ENCODE measurements at places on chromosomes 6 and 20.
A peak's percentile ranks its signal among the peaks of the same experiment; 100 is the strongest.

DNA sequence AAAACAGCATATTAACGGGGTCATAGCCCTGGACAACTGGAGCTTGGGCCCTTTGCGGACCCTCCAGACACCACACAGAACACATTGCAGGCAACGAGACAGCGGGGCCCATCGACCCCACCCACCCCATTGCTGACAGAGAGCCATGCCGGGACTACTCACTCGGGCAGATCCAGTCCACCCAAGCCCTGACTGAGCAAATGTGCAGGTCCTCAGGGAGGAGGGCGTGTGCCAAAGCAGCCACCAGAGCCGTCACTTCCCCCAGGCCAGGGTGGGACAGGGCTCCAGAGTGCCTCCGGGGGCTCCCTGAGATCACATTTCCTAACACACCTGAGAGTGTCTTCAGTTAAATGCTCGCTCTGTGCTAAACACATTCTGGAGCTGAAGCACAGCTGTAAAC is 114.9 kb downstream of the CDH4 start:
- no peak for DNase-seq

GRCh38 chr6:39422238-39422637 is 99.7 kb upstream of the KCNK16 start:
- no peak for DNase-seq

DNA sequence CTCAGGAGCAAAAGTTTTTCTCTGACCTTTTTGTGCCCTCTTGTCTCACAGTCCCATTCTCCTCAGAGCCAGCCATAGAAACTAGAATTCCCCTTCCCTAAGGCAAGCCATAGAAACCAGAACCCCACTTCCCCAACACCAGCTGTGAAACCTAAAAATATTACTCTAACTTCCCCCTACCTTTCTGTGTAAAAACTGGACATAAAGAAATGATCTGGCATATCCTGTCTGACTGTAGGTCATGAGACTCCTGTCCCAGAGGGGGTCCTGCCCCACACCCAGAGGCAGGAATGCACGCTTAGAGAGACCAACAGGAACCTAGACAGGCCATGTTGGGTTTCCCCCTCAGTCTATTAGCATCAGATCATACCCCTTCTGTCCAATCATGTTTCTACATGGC is 140.6 kb upstream of the SLC22A16 start:
- DNase-seq: no peak

DNA sequence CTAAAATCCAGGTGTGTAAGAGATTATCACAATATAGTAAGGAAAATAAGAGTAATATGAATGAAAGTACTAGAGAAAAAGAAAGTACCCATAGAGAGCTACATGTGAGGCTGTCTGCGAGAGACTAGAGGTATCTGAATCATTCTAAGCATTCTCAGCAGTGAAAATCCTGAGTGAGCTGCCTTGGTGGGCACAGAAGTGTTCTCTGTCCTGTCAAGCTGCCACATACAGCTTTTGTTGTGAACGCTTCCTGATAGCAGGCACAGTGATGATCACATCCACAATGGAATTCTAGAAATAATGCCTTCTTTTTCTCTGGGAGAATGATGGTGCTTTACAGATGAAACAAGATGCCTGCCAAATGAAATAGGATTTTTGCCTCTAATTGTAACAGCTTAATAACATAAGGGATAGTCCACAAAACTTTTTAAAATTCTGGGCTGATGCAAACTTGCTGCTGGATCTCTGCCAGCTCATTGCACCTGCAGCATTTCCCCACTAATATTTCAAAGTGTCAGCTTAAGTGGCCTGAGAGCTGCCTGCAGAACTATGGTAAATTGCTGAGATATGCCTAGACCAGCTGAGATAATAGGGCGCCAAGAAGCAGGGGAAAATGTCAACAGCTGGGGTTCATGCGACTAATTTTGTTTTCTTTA is 620.5 kb downstream of the DOK5 start:
- DNase-seq: no peak

- no peak for DNase-seq
Observed at GRCh38 chr6:128569732-128570679, 49.6 kb upstream of the PTPRK start.

DNA sequence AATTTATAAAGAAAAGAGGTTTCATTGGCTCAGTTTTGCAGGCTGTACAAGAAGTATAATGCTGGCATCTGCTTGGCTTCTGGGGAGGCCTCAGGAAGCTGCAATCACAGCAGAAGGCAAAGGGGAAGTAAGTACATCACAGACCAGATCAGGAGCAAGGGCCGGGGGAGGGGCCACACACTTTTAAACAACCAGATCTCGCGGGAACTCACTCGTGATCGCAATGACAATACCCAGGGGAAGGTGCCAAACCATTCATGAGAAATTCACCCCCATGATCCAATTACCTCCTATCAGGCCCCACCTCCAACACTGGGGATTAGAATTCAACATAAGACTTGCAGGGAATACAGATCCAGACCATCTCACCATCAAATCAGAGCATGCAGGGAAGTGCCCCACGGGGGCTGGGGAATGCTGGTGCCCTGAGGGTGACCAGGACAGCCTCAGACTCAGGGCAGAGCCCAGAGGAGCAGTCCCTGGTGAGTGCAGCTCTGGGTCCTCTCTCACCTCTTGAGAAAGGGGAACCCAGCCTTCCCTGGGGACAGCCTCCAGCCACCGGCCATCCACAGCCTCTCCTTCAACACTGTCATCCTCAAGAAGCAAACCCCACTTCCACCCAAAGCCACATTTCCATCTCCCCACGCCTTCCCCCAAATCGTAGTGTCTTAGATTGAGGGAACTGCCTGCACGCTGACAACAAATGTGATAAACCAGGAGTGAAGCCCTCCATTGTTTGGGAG is 80.7 kb downstream of the ANKRD60 start:
- no peak for DNase-seq

- no peak for DNase-seq
Observed at GRCh38 chr6:131356161-131356560, 216.9 kb upstream of the ARG1 start.

GRCh38 chr20:43667341-43668132 is 623 bp downstream of the MYBL2 start:
- DNase-seq: no peak

DNA sequence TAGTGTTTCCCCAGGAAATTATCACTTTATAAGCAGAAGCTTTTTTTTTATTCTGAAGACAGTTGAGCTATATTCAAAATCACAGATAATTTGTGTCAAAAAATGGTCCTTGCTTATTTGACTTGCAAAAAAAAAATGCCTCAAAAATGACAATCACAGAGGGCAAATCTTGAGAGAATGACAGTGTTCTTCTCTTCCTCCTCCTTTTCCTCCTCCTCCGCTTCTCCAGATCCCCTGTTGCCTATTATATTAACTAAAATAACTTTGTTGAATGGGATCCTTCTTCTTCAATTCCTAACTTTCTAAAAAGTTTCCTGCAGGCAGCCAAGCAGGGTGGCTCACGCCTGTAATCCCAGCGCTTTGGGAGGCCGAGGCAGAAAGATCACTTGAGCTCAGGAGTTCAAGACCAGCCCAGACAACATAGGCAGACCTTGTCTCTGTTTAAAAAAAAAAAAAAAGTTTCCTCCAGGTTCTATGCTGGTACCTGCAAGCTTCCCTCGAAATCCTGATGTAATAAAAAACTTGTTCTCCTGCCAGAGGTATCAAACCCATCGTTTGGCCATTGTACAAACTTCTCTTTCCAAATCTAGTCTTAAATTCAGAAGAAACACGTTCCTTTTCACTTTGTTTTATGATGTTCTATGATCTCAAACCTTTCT is 128.6 kb downstream of the IPCEF1 start:
- DNase-seq: no peak

DNA sequence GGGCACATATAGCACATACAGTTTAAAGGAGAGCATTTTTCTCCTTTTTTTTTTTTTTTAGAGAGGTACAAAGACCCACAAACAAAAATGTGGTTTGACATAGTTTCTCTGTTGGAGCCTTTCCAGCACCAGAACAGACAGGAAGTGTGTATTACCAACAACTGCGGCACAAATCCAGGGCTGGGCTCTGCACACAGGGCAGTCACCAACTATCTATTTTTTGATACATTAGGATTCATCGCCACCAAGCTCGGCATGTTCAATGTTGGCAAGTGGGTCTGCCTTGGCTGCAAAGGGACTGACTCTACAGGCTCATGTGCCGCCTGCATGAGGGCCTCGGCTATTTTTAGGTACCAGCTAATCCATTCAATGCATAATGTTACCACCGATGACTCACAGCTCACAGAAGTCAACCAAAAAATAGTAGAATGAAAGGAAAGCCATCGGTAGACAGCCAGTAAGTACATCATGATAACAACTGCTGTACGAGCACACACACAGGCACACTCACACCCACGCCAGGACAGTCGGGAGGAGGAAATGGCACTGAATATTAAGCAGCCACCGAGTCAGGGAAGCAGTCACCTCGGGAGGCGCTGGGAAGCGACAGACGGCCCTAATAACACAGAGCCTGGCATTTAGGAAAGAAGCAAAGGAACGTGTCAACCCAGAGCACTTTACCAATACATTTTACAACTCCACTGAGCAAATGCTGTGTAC is 81.6 kb downstream of the GMPR start:
- peak; percentile 54 for DNase-seq

DNA sequence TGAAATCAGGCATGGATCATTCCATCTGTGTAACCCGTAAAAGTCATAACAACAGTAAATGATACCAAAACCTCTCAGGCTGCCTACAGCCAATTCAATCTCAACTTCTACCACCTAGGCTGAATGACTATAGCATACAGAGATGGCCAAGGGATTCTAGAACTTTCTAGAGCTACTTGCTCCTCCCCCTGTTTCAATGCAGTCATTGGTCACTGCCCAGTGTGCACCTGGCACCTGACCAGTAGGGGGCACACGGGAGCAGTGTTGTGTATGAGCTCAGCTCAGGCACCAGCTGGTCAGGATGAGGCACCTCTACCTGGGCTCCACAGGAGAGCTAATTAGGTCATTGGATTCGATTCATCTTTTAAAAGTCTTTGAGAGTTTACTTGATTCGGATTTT is 86.2 kb downstream of the PLEKHG1 start:
- DNase-seq: no peak

DNA sequence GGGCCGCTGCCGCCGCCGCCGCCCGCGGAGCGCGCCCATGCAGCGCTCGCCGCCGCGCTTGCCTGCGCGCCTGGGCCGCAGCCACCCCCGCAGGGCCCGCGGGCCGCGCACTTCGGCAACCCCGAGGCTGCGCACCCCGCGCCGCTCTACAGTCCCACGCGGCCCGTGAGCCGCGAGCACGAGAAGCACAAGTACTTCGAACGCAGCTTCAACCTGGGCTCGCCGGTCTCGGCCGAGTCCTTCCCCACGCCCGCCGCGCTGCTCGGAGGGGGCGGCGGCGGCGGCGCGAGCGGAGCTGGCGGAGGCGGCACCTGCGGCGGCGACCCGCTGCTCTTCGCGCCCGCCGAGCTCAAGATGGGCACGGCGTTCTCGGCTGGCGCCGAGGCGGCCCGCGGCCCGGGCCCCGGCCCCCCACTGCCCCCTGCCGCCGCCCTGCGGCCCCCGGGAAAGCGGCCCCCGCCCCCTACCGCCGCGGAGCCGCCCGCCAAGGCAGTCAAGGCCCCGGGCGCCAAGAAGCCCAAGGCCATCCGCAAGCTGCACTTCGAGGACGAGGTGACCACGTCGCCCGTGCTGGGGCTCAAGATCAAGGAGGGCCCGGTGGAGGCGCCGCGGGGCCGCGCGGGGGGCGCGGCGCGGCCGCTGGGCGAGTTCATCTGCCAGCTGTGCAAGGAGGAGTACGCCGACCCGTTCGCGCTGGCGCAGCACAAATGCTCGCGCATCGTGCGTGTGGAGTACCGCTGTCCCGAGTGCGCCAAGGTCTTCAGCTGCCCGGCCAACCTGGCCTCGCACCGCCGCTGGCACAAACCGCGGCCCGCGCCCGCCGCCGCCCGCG is 730 bp downstream of the INSM1 start:
- DNase-seq: no peak

- no peak for DNase-seq
Observed at GRCh38 chr6:31485055-31485454, 12.9 kb upstream of the MICB start.

DNA sequence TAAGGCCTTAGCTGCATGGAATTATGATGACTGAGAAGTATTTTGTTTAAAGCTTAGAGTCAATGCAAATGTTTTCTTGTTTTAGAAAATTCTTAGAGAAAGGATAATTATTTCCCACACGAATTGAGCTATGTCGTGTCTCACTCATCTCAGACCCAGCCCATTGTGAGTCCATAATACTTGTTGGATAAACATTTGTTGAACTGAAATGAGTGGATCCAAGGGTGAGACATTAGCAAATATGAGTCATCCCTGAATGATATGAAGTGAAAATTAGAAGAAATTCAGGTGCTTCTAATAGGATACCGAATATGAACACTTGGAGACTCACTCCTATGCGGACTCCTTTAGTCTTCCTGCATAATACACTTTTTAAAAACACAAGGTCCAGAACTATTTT is 41.6 kb upstream of the ARMC2 start:
- no peak for DNase-seq

DNA sequence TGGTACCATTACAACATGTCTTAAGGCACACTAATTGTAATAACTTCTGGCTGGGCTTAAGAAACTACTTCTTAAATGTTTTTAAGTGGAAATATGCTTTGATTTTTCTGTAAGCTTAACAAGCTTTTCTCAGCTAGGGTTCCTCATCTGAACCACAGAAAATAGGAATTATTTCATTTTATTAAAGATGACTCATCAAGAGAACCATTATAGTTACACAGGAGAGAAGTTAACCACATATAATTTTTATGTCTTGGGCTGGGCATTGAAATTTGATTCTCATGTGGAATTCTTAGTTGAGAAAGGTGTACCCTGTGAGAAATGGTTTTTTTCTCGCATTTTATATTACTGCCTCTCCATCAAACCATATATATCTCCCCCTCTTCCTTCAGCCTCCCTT is 75.1 kb downstream of the QKI start:
- DNase-seq: no peak

DNA sequence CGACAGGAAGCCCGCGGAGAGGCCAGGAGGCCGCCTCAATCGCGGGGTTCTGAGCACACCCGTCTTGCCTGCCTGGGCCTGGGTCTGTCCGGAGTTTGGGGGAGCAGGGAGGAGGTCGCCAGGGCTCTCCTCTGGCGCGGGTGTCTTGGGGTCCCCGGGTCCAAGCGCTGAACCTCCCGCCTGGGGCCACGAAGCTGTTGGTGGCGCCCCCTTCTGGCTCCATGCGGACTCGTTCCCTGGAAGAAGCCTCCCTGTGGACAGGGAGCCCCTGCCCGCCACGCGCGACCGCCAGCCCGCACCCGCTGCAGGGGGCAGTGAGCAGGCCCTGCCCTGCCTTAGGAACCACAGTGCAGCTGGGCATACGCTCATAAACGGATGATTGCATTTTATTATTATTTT is 44.7 kb downstream of the MCUR1 start:
- no peak for DNase-seq

- no peak for DNase-seq
Observed at GRCh38 chr6:27280540-27281000, 31.5 kb downstream of the POM121L2 start.

DNA sequence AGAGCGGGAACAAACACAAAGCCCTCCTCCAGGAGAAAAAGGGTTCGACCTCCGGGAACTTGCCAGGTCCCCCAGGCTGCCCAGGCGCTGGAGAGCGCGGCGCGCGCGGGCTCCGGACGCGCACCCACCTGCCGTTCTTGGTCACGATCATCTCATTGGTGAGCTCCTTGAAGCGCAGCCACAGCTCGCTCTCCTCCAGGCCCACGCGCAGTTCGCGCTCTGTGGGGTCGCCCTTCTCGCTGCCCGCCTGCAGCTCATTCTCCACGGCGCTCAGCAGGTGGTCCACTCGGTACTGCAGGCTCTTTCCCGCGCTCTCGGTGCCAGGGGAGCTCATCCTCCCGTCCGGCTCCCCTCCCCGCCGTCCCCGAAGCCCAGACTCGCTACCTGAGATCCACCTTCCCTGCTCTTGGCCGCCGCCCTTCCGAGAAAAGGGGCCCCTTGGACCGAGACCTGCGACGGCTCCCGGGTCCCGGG is 356 bp downstream of the TBXT start:
- DNase-seq: no peak

- DNase-seq: no peak
Observed at GRCh38 chr6:144098993-144099392, 3.6 kb upstream of the SF3B5 start.

Measured in activated gamma-delta T cell treated with Interleukin-2 at 50 U/mL for 16 hours (primary cell).